ENCODE measurements at places on chromosomes 2 and 18.

GRCh38 chr2:9665898-9666297 is 35.1 kb upstream of the YWHAQ start:
- H3K4me3 ChIP-seq = no peak overlapping the region
- no peaks in the 10 kb centered on the region for H3K27me3 ChIP-seq
- peak overlapping the region; percentile 32 for H3K27ac ChIP-seq
- no peaks in the 10 kb centered on the region for H3K36me3 ChIP-seq
- peaks cover 22% of the 10 kb centered on the region for H3K4me1 ChIP-seq

- H3K36me3 ChIP-seq = no peaks in the 10 kb centered on the region
- no peaks in the 10 kb centered on the region for H3K27me3 ChIP-seq
- no peaks in the 10 kb centered on the region for H3K4me1 ChIP-seq
These were observed 939.9 kb upstream of the NXPH2 start for GRCh38 chr2:139720056-139720455.

- no peak overlapping the region for H3K4me3 ChIP-seq
- peaks cover 56% of the 10 kb centered on the region for H3K27me3 ChIP-seq
These were observed 35.3 kb downstream of the MROH2A start for GRCh38 chr2:233813236-233814055.

DNA sequence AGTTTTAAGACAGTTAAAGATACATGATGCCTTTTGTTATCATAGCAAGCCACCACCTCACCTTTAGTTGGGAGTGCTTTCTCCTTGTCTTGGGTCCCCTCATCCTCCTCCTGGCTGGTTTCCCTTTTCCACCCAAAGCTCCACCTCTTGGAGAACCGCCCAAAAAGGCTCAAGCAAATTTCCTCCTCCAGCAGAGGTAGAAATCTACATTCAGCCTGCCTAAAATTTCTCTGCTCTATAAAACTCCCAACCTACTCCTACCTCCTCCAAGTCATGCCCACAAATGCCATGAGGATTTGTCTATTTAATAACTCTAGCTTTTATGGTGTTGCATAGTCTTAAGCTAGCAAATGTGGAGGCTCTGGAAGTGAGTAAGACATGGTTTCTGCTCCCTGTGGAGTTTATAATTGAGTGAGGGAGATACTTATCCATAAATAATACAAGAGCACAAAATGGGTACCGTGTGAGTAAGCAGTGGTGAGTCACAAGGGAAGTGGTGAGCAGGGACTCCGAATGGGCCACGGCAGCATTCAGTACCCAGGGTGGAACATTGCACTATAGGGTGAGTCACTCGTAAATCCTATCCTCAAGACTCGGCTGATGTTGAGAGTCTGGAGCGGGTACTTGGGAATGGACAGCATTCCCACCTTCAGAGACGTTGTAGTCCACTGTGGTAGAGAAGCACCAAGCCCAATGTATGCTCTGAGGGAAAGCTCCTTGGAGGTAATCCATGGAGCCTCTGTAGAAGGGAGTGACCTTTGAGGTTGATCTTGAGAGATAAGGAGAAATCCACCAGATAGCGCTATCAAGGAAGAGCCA is 146.3 kb downstream of the RTN4 start:
- peak overlapping the region; percentile 0 for H3K27ac ChIP-seq
- peaks cover 5% of the 10 kb centered on the region for H3K36me3 ChIP-seq
- no peaks in the 10 kb centered on the region for H3K27me3 ChIP-seq
- no peak overlapping the region for H3K4me3 ChIP-seq
- peaks cover 11% of the 10 kb centered on the region for H3K4me1 ChIP-seq
- DNase-seq = no peak

DNA sequence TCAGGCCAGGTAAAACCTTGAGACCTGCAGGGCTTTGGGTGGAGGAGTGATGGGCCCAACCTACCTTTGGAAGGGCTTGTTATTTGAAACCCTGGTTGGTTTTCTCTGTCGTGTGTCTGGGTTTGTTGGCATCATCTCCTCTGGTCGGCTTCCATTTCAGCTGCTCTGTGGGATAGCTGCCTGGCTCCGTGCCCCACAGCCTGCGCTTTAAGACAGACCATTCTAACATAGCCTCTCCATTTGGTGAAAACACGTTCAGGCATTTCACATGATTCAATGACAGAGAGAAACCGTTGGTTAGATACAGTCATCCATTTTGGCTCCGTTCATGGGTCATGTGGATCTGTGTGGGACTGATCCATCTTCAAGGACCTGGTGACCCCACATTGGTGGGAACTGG is 37.0 kb upstream of the LYPD6B start:
- H3K4me3 ChIP-seq = no peak overlapping the region
- no peaks in the 10 kb centered on the region for H3K27me3 ChIP-seq
- DNase-seq = no peak
- H3K27ac ChIP-seq = no peak overlapping the region
- H3K36me3 ChIP-seq = peaks cover 16% of the 10 kb centered on the region
- peaks cover 20% of the 10 kb centered on the region for H3K4me1 ChIP-seq

DNA sequence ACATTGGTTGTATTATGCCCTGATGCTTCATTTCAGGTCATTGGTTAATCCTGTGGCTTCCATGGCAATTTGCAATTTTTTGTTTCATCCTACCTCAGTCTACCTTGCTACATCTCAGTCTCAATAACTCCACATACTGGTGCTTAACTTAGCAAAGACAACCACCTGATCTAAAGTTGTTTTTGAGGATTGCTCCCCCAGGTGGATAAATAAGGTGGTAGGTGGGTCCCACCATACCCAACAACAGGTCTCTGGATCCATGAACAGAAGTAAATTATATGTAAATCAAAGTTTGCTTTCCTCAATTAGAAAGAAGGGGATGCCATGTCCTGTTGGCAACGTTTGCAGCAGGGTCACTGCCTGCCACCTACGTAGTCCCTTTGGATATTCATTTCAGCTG is 7.0 kb downstream of the XIRP2 start:
- no peaks in the 10 kb centered on the region for H3K4me1 ChIP-seq
- H3K36me3 ChIP-seq = no peaks in the 10 kb centered on the region
- H3K4me3 ChIP-seq = no peak overlapping the region

Measured in T-helper 17 cell (primary cell).